ENCODE measurements at places on chromosomes 3 and 15. TPM values are rescaled to one million over a fixed set of nuclear protein-coding genes. Genes with fewer than 3 reads are reported as not detected.

Gene FEZF2
- not detected for total RNA-seq

Gene CACNA2D3
- not detected for total RNA-seq

Gene CLDN16
- not detected for total RNA-seq

Gene LHFPL4
- total RNA-seq: not detected

Data from endothelial cell of umbilical vein (primary cell).